ENCODE measurements at places on chromosomes 7 and 10.

GRCh38 chr7:151451156-151451555, 11.2 kb upstream of the CRYGN start:
- DNase-seq: no peak

- no peak for DNase-seq
These were observed 20.2 kb upstream of the VOPP1 start for GRCh38 chr7:55592492-55592891.

GRCh38 chr7:80278737-80279136, 144.1 kb downstream of the GNAI1 start:
- no peak for DNase-seq

- DNase-seq: no peak
These were observed 6.1 kb upstream of the NOM1 start for GRCh38 chr7:156943091-156944041.

DNA sequence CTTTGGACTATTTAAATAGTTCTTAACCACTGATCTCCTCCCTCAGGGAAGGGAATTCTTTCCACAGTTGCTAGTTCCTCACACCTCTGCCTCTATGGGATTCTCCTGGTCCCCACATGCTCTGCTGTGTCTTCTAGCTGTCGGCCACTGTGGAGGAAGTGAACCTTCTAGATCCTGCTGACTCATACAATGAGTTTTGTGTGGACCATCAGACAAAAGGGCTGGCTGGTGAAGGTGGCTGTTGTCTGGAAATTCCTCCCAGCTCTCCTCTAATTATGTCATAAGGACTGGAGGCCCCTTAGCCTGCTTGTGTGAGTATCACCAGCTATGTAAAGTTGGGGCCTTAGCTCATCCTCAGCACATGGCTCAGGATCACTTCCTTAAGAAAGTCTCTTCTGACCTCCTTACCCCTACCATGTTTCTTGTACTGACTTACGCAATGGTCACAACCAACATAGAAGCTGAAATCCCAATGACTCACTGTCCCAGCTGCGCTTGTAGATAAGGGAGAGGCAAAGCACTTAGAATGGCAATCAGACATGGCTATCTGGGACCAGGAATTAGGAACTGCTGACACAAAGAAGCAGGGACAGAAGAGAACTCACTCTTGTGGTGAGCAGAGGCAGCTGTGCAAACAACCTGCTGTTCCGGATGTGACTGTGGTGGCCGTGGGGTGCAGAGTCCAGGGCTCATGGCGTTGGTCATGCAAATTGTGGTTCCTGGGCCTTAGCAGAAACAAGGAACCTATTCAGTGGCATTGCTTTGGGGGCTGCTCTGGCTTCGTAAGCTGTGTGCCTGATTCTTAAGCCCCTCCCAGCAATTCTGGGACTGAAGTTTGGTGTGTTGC, 2.5 kb upstream of the MACC1 start:
- DNase-seq: peak; percentile 79

DNA sequence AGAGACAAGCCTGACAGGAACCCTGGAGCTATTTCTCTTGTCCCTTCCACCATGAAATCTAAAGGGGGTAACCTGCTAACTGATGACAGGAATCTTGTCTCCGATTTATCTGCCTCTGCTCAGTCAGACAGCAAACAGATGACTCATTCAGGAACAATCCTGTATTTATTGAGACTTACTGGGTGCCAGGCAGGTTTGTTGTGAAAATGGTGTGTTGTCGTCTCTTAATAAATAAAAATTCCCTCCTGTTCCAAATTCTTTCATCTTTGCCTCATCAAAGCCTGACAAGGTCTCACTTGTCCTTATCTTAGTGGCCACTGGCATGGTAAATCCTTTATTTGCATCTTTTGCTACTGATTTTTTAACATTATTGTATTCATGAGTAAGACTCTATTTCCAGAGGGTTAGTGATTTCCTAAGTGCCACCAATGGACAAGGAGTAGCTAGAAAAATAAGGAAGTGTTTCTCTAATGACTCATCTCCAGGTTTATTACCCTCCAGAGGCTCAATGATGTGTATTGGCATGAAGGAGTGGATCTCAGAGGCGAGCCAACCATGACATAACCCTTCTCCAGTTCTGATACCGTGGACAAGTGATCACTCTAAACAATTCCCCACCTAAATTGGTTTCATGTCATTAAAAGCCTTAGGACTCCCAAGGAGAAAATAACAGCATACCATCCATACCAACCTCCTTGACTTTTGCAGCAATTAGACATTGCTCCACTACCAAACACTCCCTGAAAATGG, 724.0 kb downstream of the GRID1 start:
- DNase-seq: peak; percentile 6

- no peak for DNase-seq
These were observed 111.3 kb upstream of the CARD11 start for GRCh38 chr7:3154881-3155494.

GRCh38 chr10:80207768-80208370, 2.5 kb upstream of the ANXA11 start:
- DNase-seq: no peak

GRCh38 chr7:40047661-40048060, 86.8 kb downstream of the MPLKIP start:
- DNase-seq: no peak

GRCh38 chr10:1002425-1003006, 14.3 kb downstream of the GTPBP4 start:
- no peak for DNase-seq

GRCh38 chr10:24340883-24341282, 131.9 kb downstream of the KIAA1217 start:
- DNase-seq: no peak

DNA sequence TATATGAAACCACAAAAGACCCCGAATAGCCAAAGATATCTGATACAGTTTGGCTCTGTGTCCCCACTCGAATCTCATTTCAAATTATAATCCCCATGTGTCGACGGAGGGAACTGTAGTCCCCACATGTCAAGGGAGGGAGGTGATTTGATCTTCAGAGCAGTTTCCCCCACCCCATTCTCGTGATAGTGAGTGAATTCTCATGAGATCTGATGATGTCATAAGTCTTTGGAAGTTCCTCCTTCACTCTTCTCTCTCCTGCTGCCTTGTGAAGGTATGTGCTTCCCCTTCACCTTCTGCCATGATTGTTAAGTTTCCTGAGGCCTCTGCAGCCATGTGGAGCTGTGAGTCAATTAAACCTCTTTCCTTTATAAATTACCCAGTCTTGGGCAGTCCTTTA, 13.0 kb downstream of the ELAPOR2 start:
- no peak for DNase-seq

DNA sequence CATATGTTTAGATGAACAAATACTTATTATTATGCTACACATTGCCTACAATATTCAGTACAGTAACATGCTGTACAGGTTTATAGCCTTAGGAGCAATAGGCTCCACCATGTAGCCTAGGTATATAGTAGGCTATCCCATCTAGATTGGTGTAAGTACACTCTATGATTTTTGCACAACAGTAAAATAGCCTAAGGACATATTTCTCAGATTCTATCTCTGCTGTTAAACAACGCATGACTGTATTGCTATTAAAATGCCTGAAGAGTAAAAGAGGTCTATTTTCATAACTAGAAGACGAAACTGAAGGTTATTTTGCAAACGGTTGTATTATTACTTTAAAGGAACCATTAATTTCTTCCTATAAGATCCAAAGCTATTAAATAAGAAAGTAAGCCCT, 88.3 kb downstream of the SEMA3A start:
- DNase-seq: no peak

- DNase-seq: no peak
These were observed 95.1 kb downstream of the EGFR start for GRCh38 chr7:55113760-55114540.

DNA sequence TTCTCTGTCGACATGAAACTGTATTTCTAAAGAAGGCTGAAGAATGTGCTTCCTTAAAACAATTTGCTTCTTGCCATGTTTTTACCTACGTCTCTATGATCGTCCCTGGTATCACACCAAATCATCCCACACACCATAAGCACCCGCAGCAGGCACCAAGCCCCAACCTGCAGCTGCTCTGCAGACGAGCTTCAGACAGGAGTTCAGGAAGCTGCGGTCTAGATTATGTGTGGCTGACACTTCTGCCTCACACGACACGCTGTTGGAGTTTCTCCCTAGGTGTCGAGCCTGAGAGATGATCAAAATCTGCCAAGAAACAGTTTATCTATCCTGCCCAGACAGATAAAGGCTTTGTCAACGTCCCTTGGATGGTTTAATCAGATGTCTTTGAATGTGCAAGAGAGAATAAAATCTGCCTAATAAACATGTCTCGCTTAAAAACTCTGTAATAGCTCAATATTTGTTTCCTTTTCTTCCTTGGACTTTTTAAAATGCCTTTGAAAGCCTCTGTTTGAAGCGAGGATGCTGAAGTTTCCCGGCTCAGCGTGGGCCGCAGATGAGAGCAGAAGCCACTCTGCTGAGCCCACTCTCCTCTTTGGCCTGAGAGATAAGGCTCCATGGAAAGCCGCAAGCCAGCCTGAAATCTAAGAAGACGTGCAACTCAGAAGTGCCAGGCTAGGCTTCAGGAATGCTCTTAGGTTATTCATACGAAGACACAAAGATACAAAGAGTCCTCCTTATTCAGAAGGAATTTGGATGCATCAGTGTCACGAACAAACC, 158.3 kb upstream of the PFKP start:
- no peak for DNase-seq

DNA sequence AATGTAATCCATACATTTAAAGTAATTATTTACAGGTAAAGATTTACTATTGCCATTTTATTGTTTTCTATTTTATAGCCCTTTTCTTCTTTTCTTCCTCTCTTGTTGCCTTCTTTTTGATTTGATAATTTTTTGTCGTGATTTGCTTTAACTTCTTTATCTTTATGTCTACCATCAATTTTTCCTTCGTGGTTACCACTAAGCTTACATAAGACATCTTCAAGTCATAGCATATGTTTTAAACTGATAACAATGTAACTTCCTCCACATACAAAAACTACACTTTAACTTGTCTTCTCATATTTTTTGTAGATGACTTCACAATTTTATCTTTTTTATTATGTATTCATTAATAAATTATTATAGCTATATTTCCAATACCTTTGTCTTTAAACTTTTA, 316.6 kb downstream of the PLXDC2 start:
- no peak for DNase-seq

- no peak for DNase-seq
These were observed 316.1 kb downstream of the SFMBT2 start for GRCh38 chr10:7094781-7095180.

- no peak for DNase-seq
These were observed 19.8 kb upstream of the DNAAF5 start for GRCh38 chr7:706721-707120.

DNA sequence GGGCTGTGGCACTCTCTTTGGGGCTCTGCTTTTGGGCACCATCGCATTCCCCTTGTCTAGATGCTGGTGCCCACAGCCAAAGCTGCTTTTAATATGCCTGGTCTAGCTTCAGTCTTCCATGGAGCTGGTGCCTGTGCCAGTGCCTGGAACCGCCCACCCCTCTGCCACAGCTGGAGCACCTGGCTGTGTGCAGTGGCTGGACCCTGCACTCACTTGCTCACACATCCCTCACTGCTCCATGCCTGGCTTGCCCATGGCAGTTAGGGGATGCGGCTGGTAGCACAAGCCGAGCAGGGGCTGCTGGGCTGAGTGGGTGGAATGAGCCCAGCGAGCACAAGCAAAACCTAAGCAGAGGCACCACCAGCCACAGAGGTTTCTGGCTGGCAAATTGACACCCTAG, 1145.9 kb upstream of the LRRTM3 start:
- DNase-seq: no peak

DNA sequence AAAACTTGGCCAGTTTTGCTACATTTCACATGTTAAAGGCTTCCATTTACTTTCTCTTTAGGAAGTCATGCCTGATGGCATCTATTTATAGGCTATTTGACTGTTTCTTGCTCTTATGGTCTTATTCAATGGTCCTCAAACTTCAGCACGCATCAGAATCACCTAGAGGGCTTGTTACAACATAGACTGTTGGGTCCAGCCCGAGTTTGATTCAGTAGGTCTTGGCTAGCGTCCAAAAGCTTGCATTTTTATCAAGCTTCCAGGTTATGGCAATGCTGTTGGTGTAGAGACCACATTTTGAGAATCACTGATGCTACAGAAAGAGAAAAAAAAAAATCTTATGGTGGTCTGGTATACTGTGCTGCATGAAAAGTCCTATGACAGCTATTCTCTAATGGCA, 51.9 kb downstream of the MTPN start:
- no peak for DNase-seq

- DNase-seq: no peak
These were observed 2.4 kb upstream of the ZNF33B start for GRCh38 chr10:42640610-42641229.

DNA sequence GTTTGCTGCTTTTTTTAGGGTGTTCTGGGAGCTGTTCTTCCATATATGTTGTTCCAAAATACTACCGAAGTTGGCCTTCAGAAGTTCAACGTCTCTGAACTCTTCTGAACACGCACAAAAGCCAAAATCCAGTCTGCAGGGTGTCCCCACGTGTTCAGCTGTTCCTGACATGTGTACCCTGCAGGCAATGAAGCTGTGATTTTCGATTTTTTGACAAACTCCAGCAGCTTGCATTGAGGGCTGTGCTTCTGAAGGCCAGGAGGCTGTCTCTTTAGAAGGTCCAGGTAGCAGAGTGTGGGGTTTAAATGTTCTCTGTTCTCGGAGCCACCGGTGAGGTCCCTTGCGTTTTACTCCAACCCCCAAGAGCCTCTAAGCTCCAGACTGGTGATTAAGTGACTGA, 145.0 kb downstream of the PRPF18 start:
- no peak for DNase-seq

- DNase-seq: no peak
These were observed 56.3 kb upstream of the YAE1 start for GRCh38 chr7:39509912-39510311.

GRCh38 chr7:150335108-150335773, 6.2 kb downstream of the RARRES2 start:
- no peak for DNase-seq

DNA sequence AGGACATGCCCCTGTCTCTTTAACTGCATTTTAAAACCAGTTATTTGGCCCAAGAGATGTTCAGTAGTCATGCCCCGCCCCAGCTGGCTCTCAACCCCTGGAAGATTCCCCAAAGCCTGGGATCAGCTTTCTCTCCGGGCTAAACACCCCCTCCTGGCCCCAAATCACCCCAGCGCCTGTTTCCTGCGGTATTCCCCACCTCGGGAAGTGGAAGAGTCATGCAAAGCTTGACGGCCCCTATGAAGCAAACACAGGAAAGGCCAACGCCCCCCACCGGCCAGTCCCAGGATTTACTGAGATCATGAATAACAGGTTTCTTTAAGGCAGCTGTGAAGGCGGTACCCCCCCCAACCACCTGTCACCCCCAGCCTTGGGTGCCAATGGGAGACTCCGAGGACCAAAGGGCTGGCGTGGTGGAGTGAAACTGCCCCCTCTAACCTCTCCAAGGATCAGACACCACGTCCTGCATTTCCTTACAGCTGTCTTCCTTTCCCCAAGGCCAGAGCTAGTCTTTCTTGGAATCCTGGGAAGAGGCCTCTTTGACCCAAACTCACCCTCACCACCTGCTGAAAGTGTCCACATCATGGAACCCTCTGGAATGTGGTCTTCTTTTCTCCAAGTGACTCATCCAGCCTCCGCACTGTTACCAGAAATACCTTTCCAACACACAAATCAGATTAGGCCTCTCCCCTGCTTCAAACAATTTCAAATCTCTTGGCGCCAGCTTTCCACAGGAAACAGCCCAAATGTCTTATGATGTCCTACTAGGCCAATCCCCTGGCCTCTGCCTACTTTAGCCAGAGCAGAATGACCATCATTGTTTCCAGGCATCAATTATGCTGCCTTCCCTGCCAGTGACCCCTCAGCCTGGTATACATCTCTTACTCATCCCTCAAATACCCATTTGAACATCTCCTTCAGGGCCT, 301.5 kb downstream of the ZEB1 start:
- DNase-seq: no peak
